AG08396 (cell line): ENCODE measurements at places on chromosomes 13 and 19.

GRCh38 chr13:27967203-27967735 lies 1.8 kb downstream of the CDX2 start:
- DNase-seq: no peak

GRCh38 chr13:66329988-66330451 lies 900.1 kb downstream of the PCDH9 start:
- DNase-seq: no peak

DNA sequence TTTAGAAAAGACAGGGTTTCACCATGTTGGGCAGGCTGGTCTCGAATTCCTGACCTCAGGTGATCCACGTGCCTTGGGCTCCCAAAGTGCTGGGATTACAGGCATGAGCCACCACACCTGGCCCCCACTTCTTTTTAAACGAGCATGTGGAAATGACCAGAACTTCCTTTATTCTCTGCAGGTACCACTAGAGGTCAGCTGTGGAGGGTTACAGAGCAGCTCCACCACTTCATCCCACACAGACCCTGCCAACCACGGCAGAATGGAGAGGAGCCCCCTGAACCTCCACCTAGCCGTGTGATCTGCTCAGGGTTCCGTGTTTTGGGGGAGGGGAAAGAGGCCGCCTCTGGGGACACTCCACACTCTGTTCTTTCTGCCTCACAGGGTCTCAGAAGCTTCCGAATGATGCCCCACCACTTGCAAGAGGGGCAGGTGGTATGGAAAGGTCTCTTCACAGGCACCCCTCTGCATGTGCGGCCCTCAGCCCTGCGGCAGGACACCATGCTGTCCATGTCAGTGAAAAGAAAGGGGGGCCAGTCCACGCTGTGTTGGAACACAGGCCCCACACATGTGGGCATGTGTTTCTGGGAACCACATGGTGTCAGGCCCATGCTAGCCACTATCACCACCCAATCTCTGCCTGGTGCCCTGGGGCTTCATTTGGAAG lies 465.0 kb downstream of the TSHZ3 start:
- DNase-seq: no peak

DNA sequence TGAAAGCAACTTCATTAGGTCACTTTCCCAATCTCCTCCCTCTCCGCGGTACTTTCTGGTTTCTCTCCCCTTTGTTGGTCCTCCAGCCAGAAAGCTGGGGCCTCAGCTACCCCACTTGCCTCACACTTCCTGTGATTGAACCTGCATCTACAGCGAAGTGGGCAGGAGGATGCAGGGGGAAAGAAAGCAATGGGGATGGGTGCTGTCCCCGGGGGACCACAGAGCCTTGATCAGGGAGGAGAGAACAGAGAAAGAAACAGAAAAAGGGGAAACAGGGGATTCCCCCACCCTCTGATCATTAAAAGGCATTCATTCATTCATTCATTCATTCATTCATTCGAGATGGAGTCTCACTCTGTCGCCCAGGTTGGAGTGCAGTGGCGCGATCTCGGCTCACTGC lies 74.2 kb downstream of the TRPM4 start:
- no peak for DNase-seq

GRCh38 chr19:35142606-35143230 lies 337 bp upstream of the FXYD7 start:
- peak; percentile 68 for DNase-seq

DNA sequence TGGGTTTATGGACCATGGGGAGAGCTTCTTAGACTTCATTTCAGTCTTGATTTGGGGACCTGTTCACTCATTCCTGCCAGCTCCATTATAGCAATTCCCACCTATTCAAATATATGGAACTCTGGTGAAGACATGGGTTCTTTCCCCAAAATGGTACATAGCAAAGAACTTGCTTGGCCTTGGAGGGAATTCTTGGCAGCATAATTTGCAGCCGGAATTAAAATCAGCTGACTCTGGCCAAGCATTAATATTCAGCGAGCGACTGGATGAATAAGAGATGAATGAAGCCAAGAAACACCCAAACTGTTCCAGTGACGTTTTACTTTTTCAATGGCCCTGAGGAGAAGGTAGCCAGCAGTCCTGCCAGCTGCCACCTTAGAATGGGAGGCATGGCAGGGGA lies 88.4 kb upstream of the SOX1 start:
- DNase-seq: no peak

DNA sequence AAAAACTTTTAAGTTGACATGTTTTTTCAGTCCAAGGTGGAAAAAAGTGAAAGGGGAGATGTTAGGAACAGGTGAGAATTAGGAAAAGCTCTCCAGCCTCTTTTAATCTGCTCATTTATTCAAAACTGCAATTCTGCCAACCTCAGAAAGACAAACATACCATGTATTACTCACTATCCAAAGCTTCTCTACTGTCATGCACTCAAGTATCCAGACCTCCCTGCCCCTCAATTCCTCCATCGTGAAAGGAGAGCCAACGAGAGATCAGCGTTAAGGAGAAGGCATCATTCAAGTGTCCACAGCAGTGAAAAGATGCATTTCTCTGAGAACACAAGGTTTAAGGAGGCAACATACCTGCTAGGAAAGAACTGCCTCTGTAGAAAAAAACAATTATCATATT lies 24.5 kb downstream of the DIAPH3 start:
- DNase-seq: no peak

- no peak for DNase-seq
Measured at GRCh38 chr19:45419396-45419795, 4.3 kb downstream of the ERCC1 start.

- no peak for DNase-seq
Measured at GRCh38 chr13:103031332-103031873, 34.8 kb downstream of the SLC10A2 start.

- DNase-seq: no peak
Measured at GRCh38 chr19:54421521-54421920, 6.3 kb downstream of the TTYH1 start.

- DNase-seq: no peak
Measured at GRCh38 chr13:45104261-45104660, 16.0 kb upstream of the GTF2F2 start.

- no peak for DNase-seq
Measured at GRCh38 chr13:75073786-75074185, 408.2 kb downstream of the TBC1D4 start.

DNA sequence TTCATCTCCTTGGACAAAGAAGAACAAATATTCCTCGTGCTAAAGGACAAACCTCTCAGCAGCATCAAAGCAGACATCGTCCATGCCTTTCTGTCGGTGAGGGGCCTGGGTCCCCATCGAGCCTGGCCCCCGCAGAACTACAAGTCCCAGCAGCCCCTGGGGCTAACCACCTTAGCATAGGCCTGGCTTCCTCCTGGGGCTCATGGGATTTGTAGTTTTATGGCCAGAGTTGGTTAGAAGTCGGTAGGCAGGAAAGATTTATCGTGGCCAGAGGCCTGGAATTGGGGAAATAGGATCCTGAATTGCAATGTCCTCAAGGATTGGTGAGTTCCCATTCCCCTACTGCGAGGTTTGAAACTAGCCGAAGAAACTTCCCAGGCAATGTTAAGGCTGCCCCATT lies 19.6 kb downstream of the TMEM150B start:
- DNase-seq: peak; percentile 61

- DNase-seq: no peak
Measured at GRCh38 chr19:33263325-33264023, 37.8 kb upstream of the SLC7A10 start.

GRCh38 chr19:49800771-49801170 lies 12.3 kb downstream of the FUZ start:
- no peak for DNase-seq

DNA sequence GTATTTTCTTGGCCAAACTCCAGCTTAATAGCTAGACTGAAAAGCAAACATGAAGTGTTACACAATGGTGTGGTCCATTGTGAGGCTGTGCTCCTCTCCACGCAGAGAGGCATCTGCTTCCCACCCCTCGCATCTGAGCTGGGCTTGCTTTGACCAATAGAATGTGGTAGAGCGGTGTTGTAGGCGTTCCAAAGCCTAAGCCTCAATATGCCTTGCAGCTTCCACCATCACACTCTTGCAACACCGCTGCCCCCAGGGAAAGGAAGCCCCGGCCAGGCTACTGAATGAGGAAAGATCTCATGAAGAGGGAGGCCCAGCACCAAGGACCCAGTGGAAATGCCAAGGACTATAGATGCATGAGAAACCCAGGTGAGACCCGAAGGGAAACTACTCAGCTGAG lies 9.4 kb downstream of the FLT1 start:
- DNase-seq: no peak

- DNase-seq: no peak
Measured at GRCh38 chr13:112058519-112058873, 8.5 kb upstream of the SOX1 start.

- no peak for DNase-seq
Measured at GRCh38 chr13:26987486-26988013, 184.1 kb downstream of the USP12 start.

GRCh38 chr13:48492096-48492440 lies 40.8 kb downstream of the RCBTB2 start:
- DNase-seq: no peak
